Fibroblast of villous mesenchyme (primary cell): ENCODE measurements at places on chromosomes 6 and 20. TPM values are rescaled to one million over a fixed set of nuclear protein-coding genes. Genes with fewer than 3 reads are reported as not detected.

CDKN1A gene
- total RNA-seq, result 302 and 522 TPM in 2 replicates

FOXS1 gene
- total RNA-seq, result 1.7 and 2.9 TPM in 2 replicates

SLC22A7 gene
- total RNA-seq, result not detected in 2 replicates

PKHD1 gene
- under 0.01 TPM in 1 of 2 replicates, not detected in the other for total RNA-seq

WFDC6 gene
- total RNA-seq, result not detected in 2 replicates

GTSF1L gene
- total RNA-seq, result not detected in 2 replicates

DSN1 gene
- total RNA-seq, result 13.9 and 16.8 TPM in 2 replicates

KHDC3L gene
- total RNA-seq, result not detected in 2 replicates

EDN1 gene
- total RNA-seq, result 2.2 and 2.9 TPM in 2 replicates
